CD8-positive, alpha-beta memory T cell (primary cell): ENCODE measurements at places on chromosomes 2 and 18.

DNA sequence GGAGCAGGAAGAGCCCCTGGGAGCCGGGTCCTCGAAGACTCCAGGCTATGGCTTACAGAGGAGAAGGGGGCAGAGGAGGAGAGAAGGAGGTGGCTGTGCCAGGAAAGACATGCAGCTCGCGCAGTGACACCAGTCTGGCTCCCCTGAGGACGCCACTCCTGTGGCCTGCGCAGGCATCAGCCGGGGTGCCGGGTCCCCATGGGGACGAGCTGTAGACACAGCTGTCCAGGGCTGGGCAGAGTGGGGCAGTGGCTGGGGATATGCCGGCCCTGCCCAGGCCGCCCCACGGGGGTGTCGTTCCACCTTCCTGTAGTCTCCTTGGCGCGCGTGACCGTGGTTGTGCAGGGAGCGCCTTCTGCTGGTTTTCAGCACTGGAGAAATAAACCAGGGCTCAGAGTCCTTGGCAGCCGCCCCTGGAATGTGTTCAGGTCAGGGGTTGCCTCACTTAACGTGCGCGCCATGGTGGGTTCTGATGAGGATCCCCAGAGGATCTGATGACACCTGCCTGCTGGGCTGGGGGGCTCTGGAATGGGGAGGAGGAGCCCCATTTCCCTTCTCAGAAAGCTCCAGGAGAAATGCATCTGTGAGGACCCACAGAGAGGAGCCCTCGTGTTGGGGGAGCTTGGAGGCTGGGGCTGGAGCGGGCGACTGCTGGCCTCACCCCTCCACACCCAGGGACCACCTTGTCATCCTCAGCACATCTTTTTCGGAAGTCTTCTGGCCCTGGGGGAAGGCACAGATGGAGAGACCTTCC, 26.7 kb downstream of the RAMP1 start:
- peak; percentile 35 for DNase-seq

- DNase-seq, result no peak
These were observed 60.6 kb downstream of the BCL2 start for GRCh38 chr18:63258749-63259566.

- DNase-seq, result no peak
These were observed 2.6 kb downstream of the DPYSL5 start for GRCh38 chr2:26850505-26850904.

- DNase-seq, result no peak
These were observed 100.1 kb upstream of the KLF7 start for GRCh38 chr2:207265869-207266268.

GRCh38 chr18:70149616-70150301, 55.7 kb downstream of the RTTN start:
- DNase-seq, result no peak

DNA sequence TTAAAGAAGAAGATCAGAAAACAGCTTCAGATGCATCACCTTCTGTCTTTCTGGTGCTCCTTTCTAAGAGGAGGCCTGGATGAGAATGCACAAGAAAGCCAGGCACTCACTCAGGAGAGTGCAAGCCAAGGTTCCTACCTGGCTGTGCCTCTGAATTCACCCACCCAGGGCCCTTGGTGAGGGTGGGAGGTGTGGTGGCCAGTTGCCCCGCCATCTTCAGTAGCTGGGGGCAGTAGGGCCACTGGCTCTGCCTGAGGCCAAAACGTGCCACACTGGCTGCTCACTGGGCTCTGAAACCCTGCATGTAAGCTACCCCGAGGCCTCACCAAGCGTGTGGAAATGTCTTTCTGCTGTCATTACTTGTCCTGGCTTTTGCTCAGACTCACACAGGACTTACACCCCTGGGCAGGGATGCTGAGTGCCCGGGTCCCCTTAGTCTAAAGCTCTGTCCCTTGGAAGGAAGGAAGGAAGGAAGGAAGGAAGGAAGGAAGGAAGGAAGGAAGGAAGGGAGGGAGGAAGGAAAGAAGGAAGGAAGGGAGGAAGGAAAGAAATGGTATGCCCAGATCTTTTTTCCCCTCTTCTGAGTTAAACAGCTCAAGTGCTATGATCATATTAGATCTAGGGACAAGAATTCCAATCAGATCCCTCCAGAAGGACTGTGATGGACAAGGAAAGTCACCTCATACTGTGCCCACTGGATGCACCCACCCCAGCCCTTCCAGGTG, 8.5 kb upstream of the LBH start:
- no peak for DNase-seq

DNA sequence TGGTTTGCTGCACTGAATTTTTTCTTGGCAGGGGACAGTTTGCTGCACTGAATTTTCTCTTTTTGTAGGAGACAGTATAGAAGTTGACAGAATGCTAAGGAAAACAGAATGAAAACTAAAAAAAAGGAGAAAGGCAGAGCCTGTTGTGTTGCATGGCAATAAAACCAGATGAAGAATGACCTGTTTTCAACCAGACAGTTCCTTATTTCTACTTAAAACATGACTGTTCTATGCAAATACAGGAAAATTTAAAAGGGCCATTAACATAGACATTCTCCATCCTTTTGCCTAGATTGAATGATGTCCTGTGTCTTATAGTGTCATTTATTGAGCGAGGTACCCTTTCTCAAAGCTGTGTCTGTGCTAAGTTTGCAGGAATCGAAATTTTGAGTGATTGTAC, 33.3 kb downstream of the ABI2 start:
- DNase-seq, result no peak

- peak; percentile 52 for DNase-seq
These were observed 3.7 kb upstream of the BCL2L11 start for GRCh38 chr2:111116843-111117597.

DNA sequence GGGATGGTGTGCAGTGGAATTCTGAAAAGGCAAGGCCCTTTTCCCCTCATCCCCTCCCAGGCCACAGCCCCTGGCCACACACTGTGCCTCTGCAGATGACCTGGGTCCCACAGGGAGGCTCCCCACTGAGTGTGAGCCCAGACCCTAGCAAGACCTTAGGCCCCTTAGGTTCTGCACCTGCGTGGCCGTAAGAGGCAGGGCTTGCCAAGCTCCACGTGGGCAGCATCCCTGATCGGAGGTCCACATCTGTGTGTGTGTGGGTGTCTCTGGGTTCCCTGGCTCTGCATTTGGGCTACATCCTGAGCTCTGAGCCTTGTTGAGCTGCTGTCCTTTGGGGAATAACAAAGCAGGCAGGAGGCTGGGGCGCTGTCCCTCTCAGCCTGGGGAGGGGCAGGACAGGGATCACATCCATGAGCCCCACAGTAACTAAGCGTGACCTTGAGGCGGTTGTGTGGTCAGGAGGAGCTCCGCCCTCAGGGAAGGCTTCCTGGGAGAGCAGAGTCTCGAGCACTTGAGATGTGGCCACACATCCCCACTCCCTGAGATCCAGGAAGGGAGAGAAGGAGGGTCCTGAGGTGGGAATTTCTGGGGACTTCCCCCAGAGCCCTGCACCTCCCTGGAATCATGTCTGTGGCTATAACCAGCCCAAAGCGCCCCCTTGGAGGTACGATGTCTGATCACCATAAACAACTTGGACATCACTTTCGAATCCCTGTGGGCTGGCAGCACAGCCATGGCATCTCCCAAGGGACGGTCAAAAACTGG, 84.8 kb downstream of the STPG4 start:
- no peak for DNase-seq

- no peak for DNase-seq
These were observed 463.0 kb downstream of the FBXO15 start for GRCh38 chr18:73684647-73685046.

GRCh38 chr2:120880381-120880780, 144.7 kb downstream of the GLI2 start:
- no peak for DNase-seq

- DNase-seq, result no peak
These were observed 507.6 kb downstream of the ZEB2 start for GRCh38 chr2:144012304-144012703.

DNA sequence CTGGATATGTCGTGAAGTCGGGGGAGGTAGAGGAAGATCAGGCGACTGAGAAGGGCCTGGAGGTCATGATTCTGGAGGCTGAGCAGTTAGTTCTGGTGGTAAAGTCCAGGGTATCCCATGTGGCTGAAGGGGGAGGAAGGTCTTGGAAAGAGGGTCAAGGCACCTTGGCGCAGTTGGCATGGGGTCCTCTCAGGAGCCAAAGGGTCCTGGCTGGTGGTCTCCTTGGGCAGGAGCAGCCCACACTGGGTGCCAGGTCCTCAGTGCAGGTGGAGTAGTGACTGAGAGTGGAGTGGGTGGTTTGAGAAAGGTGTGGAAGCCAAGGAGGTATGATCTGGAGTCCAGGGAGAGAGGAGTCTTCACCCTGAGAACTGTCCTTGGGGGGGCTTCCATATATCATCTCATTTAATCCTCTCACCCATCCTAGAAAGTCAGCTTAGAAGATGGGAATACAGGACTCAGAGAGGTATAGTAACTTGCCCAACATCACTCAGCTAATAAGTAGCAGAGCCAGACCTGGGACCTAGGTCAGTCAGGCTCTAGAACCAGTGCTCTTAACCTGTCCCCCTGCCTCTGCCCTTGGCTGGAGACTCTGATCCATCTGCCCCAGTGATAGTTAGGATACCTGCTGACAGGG, 24.5 kb downstream of the FBXO41 start:
- DNase-seq, result no peak

GRCh38 chr18:10410472-10411308, 43.7 kb upstream of the APCDD1 start:
- DNase-seq, result no peak

DNA sequence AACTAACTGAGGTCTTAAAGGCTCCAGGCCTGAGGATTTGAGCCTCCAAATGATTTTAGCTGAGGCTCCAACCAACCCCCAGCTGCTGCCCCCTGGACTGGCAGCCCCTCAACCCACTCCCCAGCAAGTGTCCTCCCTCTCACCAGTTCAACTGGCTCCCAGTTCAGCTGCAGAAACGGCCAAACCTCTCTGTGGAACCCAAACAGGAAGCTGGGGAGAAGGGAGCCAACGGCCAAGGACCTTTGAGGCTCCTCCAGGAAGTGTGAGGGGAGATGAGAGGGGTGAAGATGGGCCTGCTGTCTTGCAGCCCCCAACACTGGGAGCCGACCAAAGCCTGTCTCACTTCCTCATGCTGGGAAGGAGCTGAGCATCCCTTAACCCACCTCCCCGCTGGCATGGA, 24.9 kb downstream of the ZFP36L2 start:
- DNase-seq, result no peak

DNA sequence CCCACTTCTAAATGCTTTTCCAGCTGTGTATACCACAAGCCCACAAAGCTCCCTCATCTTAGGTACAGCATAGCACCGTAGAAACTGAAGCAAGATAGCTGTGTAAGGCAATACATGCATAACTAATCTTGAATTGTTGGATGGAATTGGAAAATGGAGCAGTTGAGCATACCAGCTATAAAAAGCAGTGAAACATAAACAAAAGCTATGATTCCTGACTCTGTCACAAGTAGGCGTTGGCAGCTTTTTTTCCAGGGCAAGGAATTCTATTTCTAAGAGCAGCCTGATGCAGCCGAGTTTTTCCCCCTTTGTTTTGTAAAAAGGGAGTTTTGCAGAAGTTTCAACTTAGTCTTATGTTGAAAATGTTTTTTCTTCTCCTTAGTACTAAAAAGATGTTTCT, 32.4 kb downstream of the MOGAT1 start:
- no peak for DNase-seq

DNA sequence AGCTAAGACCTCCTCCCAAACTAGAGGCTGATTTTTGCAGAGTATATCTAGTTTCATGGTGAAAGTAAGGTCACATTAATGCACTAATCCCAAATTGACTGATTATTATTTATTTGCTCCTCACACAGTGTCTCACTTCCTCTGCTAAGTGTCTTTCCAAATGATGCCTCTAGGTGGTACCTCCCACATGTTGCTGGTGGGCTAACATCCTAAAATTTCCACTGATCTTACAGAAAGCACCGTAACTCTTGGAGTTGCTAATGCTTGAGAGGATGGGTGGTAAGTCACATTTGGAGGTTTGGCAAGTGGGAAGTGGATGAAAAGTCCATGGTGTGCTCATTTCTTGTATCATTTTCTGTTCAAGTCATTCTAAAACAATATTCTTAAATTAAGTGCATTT, 428.7 kb upstream of the GYPC start:
- DNase-seq, result no peak

DNA sequence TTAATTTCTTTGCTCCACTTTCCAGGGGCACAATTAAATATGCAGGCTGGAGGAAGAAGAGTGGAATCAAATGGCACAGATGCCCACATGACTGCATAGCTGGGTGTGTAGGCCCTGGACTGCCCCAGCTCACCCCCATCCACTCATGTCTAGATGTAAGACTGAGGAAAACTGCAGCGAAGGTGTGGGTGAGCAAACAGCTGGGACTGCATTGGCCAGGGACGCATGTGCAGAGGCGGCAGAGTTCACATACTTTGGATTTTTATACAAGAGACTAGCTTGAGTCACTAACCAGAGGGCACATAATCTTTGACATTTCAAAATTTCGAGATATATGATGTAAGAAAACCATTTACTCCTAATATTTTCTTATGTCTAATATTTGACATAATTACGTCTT, 60.1 kb downstream of the SPIRE1 start:
- no peak for DNase-seq

DNA sequence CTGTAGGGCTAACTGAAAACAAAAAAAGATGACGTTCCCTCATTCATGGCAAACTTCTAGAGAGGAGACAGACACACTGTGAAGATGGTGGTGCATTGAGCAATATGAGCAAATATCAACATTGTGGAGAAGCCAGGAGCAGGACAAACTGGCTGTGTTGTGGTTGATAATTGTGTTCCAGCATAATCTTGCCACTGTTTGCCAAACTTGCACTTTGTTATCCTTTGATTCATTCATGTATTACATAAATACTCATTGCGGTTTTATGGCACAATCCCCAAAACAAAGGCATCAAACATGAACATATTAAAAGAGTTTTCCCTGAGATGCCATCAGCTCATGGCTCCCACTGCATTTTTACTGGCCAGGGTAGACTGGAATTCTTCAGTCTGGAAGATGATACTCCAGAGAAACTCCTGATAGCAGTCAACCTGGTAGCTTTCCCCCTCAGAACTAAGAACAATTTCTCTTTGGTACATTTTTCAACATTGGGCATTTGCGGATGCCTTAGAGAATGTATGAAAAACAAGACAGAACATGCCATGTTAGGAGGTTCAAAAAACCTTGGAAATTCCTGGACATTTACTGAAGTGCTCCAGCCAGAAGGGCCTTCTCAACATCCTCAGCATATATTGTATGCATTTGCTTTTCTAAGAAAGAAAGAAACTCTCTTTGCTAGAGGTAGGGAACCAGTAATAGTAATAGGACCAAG, 487.4 kb upstream of the CELF4 start:
- DNase-seq, result no peak

DNA sequence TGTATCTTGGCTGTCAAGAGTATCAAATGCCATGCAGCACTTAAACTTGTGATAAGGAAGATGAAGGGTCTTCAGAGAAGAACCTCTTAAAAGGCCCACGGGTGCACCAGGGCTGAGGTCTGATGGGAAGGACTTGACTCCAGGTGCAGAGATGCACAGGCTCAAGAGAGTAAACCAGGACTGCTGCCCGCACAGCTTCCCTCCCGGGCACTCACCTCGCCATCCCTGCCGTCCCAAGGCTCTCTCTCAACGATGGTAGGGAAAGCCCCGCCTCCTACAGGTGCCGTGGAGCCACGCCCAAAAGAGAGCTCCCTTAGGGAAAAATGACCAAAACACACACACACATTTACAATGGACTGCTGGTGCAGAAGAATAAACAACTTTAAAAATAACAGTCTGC, 27.9 kb downstream of the PDIA6 start:
- DNase-seq, result no peak
